T-helper 17 cell (primary cell): ENCODE measurements at places on chromosomes 4 and X.

DNA sequence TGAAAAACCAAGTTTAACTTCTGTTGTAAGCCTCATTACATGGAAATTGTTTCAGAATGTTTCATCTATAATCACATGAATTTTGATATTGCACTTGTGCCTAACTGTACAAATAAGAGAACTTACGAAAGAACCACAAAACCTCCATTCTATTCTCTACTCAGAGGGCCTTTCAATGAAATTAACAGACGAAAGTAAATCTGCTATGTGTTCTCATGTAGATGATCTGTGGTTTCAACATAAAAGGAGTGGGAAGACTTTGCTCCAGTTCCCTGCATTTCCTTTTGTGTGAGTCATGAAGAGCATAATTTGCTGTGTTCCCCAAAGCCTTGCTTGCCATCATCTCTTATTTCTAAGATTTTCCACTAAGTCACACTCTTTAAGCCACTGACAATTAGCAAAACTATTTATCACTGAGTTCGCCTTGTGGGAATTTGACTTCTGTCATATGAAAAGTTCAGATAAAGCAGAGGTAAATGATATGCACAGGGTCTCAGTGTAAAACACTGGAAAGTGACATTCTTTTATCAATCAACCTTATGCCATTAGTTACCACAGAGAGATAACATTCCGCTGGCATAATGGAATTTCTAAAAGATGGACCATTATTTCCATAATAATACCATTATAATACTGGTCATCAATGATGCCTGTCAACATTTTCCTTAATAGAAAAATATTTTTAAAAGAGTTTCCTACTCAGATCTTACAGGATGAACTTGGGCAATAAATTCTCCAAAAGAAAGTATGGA lies 329.8 kb downstream of the NR3C2 start:
- no peak for DNase-seq

- DNase-seq = no peak
These were observed 1009.8 kb upstream of the SLIT2 start for GRCh38 chr4:19241895-19242294.

DNA sequence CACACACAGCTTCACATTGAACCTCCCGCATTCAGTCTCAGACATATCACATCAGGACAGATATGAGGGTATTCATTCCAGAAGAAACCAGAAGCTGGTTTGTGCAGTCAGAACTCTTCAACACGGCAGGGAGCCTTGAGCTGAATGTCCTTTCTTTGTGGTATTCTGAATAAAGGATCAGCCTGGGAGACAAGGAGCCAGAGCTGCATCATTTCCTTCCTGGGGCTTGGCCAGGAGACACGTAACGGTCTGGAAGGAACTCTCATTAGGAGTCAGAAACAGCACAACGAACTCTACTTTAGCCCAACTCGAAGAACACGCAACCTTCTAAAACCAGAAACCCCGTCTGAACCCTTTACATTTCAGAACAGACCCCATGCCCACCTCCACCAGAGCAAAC lies 46.4 kb downstream of the KDR start:
- DNase-seq = no peak

GRCh38 chrX:147565237-147565636 lies 346.5 kb upstream of the FMR1 start:
- no peak for DNase-seq

GRCh38 chr4:76476571-76476970 lies 41.5 kb downstream of the SHROOM3 start:
- no peak for DNase-seq

GRCh38 chr4:106875340-106875739 lies 160.8 kb downstream of the DKK2 start:
- DNase-seq = no peak

GRCh38 chrX:139811942-139812629 lies 104.1 kb upstream of the MCF2 start:
- no peak for DNase-seq

DNA sequence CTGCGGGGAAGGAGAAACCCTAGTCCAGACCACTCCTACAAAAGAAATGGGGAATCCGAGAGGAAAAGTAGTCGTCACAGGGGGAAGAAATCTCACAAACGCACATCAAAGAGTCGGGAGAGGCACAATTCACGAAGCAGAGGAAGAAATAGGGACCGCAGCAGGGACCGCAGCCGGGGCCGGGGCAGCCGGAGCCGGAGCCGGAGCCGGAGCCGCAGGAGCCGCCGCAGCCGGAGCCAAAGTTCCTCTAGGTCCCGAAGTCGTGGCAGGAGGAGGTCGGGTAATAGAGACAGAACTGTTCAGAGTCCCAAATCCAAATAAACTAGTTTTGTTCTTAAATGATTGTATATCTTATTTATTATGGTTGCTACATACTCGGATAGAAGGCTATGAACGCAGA lies 31.7 kb downstream of the AP1S2 start:
- no peak for DNase-seq

DNA sequence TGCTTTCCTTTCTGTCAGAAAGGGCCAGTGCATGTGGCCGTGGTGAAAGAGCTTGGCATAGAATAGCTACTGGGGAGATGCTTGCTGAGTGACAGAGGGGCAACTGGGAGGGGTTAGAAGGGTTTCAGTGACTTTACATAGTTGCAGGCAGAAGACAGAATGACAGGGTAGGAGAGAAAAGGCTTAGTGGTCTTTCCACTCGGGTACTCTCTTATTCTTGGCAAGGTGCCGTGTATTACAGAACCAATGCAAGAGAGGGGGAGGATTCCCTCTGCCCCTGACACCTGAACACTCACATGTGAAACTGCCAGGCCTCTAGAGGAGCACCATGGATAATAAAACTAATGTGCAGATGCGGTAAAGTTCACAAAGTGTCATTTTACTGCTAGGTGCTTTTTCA lies 228.2 kb downstream of the MGST2 start:
- DNase-seq = no peak

- no peak for DNase-seq
These were observed 214.6 kb downstream of the ENOX2 start for GRCh38 chrX:130688360-130688759.

GRCh38 chr4:39542611-39543012 lies 15.4 kb upstream of the UGDH start:
- DNase-seq = no peak

DNA sequence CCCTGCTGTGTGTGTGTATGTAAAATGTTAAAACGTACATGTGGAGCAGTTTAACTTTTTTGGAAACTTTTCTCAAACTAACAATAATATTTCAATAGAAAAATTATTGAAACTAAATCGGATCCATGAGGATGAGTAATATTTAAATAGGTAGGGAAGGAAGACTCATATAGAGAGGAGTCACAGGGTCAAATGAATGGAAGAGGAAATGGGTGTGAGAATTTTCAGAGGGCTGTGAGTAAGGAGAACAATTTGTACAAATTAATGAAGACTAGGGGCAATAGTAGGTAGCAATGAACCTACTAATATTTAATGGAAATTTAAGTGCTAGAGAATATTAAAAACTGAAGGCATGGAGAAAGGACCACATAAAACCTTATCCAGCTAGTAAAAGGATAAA lies 290.7 kb upstream of the PCDH18 start:
- DNase-seq = no peak

- no peak for DNase-seq
These were observed 274.3 kb upstream of the NR3C2 start for GRCh38 chr4:148716431-148717052.

GRCh38 chr4:116480546-116480945 lies 604.8 kb downstream of the TRAM1L1 start:
- DNase-seq = no peak

DNA sequence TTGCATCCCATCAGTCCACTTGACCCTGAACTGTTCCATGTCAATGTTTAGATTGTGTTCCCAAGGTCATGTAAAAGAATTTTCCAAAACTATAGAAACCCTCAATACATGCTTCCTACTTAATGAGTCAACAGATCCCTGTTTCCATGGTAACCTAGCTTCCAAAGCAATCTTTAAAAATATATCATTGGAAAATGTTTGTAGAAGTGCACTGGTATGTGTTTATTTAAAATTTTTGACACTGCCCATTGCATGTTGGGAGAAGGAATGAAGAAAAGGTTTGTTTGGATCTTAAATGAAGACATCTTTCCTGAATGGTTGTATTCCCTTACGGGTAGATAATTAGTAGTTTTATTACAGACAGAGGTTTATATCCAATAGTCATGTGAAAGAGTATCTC lies 345.3 kb downstream of the GABRG1 start:
- DNase-seq = no peak
